ENCODE measurements at places on chromosomes 12 and 14.

DNA sequence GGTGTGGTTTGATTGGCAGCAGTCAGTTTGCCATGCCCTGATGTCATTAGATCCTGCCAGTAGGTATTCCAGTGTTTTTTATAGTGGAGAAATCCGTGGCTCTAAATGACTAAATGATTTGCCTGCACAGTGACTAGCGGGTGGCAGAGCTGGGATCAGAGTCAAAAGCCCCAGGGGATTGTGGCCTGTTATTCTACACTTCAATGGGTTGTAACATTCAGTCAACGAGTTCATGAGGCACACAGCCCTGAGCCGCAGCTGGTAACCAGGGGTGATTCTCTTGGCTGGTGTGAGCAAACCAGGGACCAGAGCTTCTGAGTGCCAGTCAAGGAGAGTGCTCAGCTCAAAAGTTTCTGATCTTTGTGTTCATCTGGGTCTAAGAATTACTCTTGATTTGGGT is 1.8 kb downstream of the MYH6 start:
- DNase-seq: no peak

GRCh38 chr14:66143387-66144112 is 342.6 kb upstream of the CCDC196 start:
- no peak for DNase-seq

GRCh38 chr12:100266585-100266834 is 369 bp downstream of the DEPDC4 start:
- peak; percentile 84 for DNase-seq

GRCh38 chr14:103692159-103692558 is 23.1 kb downstream of the XRCC3 start:
- DNase-seq: no peak

DNA sequence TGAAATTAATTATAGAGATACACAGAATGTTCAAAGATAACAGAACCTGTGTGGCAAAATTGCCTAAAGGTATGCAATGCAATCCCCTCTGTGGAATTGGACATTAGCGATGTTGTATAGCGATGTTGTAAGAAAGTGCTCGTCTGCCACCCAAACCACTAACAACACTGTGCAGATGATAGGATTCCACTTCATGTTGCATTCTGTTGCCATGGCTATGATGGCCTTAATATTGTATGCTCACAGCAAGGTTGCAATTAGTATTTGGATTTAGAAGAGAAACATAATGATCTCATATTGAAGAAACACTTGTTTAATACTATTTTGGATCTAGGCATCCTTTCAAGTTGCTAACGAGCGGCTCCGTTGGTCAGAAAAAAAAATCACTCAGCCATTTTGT is 260.3 kb downstream of the BCAT1 start:
- DNase-seq: no peak

DNA sequence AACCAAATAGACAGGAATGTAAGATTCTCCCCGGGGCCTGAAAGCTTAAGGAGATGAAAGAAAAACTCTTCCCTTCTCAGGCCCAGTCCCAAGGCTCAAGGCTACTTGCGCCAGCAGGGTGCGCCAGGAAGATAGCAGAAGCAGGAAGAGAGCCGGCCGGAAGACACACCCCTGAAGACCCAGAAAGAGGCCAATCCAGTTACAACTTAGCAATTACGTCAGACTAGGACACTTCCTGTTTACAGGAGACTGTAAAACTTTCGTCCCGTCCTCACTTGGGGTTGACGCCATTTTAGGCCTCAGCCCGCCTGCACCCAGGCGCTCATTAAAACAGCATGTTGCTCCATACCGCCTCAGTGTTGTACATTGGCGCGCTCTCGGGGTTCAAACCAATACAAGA is 9.4 kb downstream of the COX16 start:
- DNase-seq: no peak

- peak; percentile 11 for DNase-seq
Observed at GRCh38 chr12:108730365-108731104, 783 bp downstream of the CORO1C start.

GRCh38 chr12:47188576-47189441 is 109.0 kb upstream of the AMIGO2 start:
- DNase-seq: no peak

DNA sequence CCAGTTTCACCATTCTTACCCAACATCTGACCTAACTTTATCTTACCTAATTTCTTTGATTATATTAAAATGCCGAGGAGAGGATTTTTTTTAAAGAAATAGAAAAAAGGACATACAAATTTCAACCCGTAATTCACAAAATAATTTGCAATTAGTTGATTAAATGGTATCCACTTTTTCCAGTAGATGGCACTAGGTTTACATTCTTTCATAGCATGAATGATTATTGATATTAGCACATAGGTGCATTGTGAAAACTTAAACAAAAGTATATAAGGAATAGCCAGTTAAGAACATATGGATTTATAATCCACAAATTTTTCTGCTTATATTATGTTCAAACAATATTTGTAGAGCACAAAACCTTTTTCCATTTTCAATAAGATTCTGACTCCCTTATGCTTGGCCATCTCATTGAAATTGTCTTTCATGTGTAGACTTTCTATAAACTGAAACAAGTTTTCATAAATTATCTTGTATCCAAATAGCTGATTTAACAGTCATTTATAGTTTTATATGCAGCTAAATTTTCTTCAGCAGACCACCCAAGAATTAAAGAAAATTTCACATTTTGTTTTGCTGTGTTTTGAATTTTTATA is 35.3 kb downstream of the MSRB3 start:
- DNase-seq: no peak

DNA sequence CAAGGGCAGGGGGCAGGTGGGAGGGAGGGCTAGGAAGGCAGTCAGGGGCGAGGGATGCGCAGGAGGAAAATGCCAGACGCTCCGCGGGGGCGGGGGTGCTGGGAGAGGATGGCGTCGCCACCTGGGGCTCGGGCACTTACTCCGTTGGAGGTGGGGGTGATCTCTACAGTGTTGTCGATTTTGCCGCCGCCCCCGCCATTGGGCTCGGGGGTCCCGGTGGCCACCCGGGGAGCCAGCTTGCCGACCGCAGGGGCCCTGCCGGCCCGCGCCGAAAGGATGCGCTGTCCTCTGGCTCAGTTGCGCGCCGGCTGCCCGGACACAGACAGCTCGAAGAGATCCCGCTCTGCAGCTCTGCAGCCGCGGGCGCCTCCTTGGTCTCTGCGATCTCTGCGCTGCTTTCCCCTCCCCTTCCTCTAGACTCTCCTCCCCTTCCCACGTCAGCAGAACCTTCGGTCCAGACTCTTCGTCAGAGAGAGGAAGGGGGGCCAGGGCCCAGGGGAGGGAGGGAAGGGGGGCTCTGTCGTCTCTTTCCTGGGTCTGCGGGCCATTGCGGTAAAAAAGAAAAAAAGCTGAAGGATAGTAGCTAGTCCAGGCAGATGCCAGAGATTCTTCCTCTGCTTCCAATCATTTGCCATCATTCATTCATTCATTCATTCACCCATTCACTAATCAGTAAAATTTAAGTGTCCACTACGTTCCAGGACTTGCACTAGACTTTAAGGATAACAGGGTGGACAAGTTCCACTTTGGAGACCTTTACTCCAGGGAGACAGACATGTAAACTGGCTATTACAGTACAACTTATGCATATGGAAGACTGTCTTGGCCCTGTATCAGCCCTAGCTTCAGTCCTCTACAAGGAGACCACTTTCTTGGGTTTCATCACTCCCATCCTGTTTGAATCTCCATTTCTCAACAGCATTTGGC is at the start of gene SLC22A17:
SLC22A17 (minus strand) TSS at position 382 of the 927 bp plus-strand sequence.
- peak; percentile 45 for DNase-seq
